ENCODE measurements at places on chromosomes 7 and 10.

- DNase-seq: no peak
These were observed 208.1 kb upstream of the PHYHIPL start for GRCh38 chr10:58968389-58968755.

GRCh38 chr10:62268027-62268398 lies 631 bp downstream of the RTKN2 start:
- DNase-seq: no peak

DNA sequence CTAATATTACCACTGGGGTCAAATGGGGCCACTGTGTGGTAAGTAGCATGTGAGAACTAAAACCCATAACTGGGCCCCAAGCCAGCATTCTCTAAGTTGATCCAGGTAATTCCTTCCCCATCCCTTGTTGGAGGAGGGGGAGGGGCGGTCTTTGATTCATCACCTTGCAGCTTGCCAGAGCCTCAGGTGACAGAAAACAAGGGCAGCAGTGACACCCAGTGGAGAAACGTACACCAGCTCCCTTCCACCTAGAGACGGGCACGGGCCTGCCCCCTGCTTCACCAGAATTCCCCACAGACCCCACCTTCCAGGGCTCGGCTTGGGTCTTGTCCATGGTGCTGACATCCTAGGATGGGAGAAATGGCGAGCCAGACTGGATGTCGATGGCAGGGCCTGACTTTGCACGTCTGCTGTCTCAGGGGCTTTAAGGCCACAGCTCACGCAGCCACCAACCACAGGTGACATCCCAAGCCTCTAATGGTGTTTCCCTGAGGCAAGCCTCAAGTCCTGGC lies 102.0 kb downstream of the STRA8 start:
- DNase-seq: peak; percentile 39

- DNase-seq: no peak
These were observed 52.0 kb downstream of the EEPD1 start for GRCh38 chr7:36204929-36205635.

DNA sequence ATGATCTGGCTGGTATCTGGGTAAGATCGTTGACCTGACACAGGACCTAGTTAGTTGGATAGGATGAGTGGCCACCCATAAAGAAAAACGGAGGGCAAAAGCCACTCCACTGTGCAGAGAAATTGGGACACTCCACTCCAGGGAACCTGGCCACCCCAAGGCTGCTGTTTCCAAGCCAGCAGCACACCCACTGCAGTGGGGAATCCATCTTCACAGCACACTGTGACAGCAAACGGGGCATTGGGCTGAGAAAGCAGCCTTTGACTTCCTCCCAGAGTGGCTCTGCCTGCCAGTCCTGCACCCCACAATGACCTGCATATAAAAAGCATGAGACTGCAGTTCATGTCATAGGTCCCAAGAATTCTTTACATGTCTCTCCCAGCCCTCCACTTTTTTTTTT lies 52.9 kb downstream of the MTPN start:
- DNase-seq: no peak

DNA sequence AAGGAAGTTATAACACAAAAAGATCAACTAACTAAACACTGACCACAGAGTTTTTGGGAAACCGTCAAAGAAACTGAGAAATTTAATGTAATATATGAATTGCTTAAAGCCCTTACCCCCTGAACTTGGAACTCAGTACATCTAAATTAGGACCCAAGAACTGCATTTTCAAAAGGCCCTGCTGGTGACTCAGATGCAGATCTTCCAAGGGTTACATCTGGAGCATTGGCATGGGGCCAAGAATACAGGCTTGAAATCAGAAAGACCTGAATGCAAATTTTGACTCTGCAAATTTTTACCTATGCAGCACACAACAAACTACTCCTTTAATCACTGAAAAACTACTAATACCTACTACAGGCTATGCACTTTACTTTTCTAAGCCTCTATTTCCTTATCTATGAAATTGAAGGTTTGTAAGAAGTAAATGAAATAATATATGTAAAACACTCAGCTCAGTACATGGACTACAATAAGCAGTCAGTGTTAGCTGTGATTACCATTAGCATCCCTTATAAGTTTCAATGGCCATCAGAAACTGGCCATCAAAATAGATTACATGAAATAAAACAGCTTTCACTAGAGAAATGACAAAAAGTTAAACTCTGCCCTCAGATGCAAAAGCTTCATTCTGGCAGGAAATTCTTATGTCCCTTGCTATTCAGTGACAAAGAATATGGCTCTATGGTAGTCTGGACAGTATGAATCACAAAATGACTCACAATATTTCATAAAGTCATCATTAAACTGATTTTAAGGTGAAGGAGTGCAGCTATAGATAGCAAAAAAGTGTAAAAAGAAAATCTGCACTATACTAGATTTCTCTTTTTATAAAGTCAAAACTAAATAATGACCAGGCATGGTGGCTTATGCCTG lies 43.6 kb downstream of the NSUN6 start:
- no peak for DNase-seq

DNA sequence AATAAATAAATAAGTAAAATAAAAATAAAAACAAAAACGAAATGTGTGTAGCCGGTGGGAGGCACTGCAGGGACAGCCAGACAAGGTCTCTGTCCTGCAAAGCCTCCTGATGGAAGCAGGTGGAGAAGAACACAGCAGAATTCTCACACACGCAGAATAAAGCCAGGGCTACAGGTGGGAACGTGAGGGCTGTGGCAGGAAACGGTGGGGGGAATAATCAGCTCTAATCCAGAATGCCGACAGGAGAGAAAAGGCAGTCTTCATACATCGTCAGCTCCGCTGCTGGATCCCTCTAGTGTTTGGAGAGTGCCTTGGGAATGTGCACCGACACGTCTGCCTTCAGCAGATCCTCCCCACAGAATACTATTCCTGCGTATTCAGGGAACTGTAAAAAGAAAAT lies 6.8 kb upstream of the SNX8 start:
- DNase-seq: no peak

GRCh38 chr10:13865758-13866491 lies 279.2 kb downstream of the PRPF18 start:
- no peak for DNase-seq

DNA sequence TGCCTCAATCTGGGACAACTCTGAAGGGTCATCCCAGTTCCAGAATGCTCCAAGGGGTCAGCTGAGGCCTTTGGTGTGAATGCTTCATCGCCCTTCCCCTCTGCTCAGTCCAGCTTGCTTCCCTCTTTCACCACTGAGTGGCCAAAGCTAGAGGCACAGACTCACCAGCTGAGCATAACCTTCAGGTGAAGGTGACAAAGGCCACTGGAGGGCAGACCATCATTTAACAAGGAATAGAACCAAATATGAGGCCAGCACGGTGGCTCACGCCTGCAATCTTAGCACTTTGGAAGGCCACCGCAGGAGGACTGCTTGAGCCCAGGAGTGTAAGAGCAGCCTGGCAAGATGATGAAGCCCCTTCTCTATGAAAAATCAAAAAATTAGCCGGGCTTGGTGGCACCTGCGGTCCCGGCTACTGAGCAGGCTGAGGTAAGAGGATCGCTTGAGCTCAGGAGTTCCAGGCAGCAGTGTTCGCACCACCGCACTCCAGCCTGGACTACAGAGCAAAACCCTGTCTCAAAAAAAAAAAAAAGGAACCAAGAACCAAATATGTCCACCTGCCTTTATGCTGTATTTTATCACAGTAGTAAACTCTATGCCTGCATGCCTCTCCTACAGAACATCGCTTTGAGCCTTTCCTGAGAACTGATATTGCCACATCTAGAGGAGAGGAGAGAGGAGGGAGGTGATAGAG lies 13.4 kb downstream of the PRKAG2 start:
- DNase-seq: no peak

DNA sequence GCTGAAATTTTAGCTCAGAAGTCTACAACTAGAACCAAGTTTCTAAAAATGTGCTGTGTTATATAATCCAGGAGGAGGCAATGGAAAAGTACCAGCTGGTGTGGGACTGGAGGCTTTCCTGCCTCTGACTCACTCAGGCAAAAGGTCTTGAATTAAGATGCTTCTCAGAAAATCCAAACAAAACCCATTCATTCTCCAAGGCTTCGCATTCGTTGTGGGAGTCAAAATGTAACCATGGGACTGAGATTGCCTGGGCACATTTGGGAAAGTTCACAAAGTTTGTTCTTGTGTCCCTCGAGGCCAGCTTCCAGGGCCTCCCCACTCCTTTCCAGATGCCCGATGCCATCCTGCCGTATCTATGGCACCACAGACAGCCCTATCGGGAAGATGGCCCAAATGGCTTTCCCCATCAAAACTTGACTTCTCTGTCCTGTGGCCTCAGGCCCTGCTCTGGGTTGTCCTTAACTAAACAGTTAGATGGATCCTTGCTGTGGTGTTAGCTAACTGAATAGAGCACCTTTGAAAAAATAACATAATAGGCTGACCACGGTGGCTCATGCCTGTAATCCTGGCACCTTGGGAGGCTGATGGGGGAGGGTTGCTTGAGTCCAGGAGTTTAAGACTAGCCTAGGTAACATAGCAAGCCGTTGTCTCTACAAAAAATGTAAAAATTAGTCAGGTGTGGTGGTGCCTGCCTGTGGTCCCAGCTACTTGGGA lies 180.5 kb downstream of the PFKFB3 start:
- no peak for DNase-seq

- no peak for DNase-seq
These were observed at the start of gene GJD4 for GRCh38 chr10:35605191-35605590. TSS of gene GJD4 (plus strand) at chr10:35605341. CDS start at chr10:35605568, 227 bp downstream.

GRCh38 chr7:14503623-14504022 lies 398.9 kb downstream of the DGKB start:
- DNase-seq: no peak

- DNase-seq: no peak
These were observed 132.6 kb upstream of the NAMPT start for GRCh38 chr7:106417273-106417902.

DNA sequence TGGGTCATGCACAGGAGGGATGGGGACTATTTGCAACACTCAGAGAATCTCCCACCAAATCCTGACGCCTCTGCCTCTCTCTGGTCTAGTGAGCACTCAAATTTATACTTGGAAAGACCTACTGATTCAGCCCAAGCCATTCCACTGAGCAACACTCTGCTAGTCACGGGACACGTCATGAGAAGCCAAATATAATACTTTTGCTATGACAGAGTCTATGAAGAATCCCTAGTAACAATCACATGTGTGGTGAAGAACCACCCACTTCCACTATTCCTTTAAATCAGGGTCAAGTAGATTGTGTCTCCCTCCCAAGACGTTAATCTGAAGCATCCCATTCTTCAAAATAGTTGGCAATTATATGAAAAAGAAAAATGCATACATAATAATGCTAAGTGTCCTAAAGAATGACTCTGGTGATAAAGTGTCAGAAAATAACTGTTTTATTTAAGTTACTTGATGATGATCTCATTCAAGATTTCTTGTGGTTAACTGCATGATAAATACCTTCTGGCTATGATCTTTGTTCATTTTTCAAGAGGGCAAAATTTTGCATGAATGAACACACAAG lies 28.5 kb downstream of the CHCHD3 start:
- no peak for DNase-seq

DNA sequence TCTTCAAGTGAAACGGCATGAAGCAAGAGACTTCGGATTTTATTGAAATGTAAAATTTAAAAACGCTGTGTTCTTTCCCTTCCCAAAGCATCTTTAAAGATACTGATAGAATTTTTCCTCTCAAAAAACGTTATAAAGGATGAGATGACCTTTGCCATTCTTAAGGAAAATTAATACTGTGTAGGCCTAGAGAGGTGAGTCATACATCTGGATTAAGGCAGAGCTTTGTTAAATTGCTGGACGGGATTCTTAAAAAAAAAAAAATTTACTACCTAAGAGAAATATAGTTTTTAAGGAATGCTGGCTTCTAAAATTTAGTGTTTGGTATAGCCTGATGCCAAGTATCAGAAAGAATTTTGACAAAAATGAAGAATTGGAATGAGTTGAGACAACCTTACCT lies 6.3 kb upstream of the HBP1 start:
- no peak for DNase-seq

DNA sequence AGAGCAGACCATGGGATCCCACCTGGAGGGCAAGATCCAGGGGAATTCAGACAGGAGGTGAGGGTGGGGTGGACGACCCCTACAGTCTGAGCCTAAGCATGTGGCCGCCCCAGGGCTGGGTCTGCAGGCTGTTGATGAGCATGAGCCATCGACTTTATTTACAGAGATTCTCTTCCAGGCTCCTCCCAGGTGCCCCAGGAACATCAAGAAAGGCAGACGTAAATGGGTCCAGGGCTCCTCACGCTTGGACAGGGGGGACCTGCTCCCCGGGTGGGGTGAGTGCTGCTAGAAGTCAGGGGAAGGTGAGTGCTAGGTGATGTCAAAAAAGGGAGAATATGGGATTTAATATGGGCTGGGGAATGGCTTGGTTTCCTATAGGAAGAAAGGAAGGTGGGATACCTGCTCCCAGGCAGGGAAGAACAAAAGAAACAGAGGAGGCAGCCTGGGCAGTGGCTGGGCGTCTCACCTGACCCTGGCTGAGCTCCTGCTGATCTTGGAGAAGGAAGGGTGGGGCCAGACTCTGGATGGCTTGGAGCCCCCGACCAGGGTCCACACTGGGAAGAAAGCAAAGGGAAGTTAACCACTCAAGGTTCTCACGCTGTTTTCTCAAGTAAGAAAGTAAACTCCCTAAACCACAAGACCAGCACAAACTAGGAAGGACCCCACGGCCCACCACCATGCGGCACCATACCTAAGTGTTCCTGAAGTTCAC lies 162.1 kb upstream of the SHH start:
- peak; percentile 25 for DNase-seq

DNA sequence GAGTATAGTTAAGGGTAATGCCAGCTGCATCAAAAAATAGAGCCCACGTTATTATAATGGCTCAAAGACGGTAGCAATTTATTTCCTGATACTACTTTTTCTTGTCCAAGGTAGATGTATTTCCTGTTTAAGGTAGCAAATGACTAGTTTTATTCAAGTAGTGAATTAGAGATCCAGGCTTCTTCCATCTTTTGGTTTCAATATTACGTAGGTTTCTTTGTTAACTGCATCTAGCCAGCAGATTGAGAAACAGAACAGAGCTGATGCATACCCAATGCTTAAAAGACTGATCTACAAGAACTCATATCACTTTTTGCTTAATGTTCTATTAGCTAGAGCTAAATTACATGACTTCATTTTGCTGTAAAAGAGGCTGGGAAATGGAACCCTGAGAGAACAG lies 992.1 kb downstream of the NRG3 start:
- DNase-seq: no peak

DNA sequence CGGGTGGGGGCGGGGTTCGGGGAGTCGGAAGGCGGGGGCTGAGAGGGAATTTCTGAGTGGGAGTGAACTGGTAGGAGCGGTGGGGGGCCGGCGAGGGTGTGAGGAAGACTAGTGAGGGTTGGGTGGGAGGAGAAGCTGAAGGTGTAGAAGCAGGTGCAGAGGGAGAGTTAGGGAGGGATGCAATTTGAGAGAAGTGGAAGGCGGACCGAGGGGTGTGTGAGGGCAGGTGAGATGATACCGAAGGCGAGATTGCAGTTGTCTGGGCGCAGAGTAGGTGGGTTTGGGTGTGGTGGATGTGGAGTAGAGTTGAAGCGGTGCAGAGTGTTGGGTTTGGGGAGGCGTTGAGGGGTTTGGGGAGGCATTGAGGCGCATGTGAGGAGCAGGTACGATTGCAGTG lies 643 bp downstream of the KAT6B start:
- no peak for DNase-seq

- DNase-seq: no peak
These were observed 63.3 kb downstream of the ELFN1 start for GRCh38 chr7:1733206-1733907.

- DNase-seq: no peak
These were observed 448.1 kb downstream of the GRM8 start for GRCh38 chr7:126804604-126805003.

GRCh38 chr10:70359017-70359550 lies 23.3 kb downstream of the LRRC20 start:
- DNase-seq: no peak

GRCh38 chr10:130773941-130774340 lies 537.6 kb downstream of the TCERG1L start:
- DNase-seq: no peak

- no peak for DNase-seq
These were observed 148.8 kb upstream of the CACNA2D1 start for GRCh38 chr7:82592416-82592815.

All from activated T-cell treated with anti-CD3 and anti-CD28 coated beads, Interleukin-2, amount 50 U/mL, for 24 hours (primary cell).